ENCODE measurements at places on chromosomes 1 and 21.

DNA sequence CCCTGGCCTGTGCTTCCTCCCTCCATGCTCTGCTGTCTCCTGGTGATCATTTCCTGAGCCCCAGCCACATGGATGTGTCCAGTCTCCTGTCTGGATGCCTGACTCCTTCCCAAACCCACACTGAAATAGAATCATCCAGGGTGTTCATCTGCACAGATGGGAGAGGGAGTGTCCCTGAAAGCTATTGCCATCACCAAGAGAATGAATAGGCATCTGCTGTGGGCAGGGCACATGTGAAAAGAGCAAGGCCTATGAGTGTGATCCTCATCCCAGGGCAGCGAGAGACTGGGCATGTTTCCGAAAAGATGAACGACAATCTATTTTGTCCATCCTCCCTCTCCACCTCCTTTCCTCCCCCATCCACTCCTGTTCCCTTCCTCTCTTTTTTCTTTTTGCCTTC lies 5.0 kb downstream of the IGSF21 start:
- no peak for DNase-seq

- DNase-seq = peak; percentile 26
Observed at GRCh38 chr1:119549719-119550132, 42.7 kb downstream of the HSD3B1 start.

DNA sequence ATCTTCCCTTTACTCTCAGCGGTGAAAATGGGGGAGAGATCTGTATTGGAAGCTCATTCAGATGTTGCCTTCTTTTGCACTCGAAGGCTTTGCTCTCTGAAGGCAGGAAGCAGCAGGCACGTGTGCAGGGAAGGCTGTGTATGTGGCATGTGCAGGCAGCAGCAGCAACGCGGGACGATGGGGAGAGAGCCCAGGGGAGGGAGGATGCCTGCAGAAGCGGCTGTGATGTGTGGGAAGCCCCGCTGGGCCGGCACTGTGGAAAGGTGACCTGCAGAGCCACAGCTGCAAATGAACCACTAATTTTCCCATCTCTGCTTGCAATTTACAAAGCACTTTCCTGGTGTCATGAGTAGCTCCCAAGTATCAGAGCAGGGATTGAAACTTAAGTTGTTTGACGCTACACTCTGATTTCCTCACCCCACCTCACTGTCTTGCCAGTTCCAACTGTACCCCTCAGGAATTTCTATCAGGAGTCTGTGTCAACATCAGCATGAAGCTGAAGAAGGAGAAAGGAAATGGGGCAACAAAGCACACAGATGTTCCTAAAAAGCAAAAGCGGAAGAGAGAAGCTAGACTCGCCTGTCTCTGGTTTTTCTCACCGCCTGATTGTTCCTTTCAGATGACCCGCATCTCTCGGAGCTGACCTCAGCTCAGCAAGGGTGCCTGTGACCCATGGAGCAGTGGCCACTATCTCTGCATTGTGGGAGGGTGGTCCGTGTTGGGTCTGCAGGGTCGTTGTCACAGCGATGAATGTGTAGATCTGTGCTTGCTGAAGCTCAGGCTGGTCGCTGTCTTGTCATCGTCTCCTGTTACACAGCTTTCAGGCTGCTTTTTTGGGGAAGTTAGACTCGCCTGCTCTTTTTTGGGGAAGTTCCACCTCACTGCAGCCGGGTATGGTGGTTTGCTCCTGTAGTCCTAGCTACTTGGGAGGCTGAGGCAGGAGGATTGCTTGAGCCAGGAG lies 156.1 kb downstream of the KIF26B start:
- no peak for DNase-seq

DNA sequence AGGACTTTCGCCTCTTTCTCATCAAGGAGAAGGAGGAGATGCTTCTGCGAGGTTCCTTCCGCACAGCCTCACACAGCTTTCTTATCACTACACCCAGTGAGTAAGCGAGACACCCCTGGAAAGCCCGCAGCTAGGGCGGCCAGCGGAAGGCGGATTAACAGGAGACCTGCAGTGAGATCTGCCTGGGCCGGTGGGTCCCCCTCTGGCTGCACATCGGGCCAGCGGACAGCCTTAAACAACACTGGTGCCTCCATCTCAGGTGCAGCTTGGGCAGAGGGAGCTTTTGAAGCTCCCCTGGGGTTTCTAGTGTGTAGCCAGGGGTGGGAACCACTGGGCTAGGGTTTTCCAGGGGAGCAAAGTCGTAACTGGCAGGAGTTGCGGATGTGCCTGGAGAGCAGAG lies 17.5 kb upstream of the MTARC1 start:
- DNase-seq = no peak

DNA sequence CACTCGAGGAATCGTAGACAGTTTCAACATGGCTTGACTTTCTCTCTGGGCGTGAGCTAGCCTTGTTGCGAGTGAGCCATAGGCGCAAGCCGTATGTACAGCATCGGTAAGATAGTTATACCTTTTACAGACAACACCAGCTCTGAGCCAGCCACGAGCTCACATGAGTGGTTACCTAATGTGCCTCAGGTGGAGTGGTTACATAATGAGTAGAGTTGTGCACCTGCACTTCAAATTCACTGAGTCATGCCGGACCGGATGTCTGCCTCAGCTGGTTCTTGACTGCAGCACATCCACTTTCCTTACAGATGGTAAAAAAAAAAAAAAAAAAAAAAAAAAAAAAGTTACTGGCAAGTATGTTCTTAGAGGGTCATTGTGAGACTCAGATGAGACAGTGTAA lies 360.4 kb upstream of the NR5A2 start:
- DNase-seq = no peak

GRCh38 chr1:25647106-25647505 lies 30.5 kb downstream of the MAN1C1 start:
- DNase-seq = no peak

DNA sequence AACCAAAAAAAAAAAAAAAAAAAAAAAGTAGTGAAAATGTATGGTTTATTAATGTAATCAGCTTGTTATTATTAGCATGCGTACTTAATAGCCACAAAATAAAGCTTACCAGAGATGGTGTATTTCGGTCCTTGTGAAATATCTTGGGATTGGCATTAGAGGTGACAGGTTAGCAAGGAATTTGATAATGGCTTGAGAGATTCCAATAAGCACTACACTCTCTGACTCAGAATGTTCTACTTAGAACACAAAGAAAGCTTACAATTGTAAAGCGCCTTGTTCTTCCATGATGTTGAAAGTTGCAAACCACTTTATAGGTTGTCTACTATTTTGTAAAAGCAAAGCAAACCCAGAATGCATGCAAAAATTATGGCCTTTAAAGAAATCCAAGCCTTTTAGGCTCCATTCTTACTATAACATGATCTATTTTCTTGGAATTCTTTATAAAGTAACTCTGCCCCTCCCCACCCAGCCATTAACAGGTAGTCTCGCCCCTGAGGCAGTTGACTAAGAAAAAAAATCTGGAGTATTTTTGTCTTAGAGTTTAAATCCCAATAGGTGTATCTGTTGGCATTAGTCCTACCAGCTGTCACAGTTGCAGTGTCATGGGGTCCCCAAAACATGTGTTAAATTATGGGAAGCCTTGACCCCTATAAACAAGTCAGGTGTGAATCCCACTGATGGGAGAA lies 129.2 kb downstream of the DHRS3 start:
- no peak for DNase-seq

GRCh38 chr1:203661572-203661971 lies 34.9 kb downstream of the ATP2B4 start:
- no peak for DNase-seq

DNA sequence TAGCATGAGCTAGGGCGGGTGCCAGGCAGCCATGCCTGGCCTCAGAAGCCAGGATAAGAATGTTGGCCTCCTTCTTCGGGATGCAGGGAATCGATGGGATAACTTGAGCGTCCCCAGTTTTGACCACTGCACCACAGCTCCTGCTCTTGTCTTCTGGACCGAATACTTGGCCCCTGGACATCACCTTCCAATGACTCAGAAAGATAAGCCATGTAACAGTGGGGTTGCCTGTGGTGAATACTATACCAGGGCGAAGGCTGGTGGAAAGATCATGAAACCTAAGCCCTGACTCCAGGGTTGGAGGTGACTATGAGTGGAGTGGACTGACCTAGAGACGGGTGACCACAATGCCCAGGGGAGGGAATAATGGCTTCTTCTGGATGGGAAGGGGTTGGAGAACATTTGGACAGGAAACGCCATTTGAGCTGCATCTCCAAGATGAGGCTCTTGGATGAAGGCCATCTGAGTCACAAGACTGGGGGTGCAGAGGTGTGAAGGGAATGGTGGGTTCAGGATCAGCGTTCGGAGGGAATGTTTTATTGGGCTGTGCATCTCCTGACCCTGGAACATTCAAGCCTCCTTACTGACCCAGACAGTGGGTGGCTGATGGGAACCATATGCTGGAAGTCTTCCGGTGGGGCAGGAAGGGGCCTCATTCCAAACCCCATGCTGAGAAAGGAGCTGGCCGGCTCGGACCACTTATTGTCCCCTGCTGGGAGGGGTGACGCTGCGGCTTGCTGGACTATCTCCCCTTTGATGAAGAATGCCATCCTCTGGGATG lies 18.5 kb upstream of the KCNE2 start:
- DNase-seq = no peak

DNA sequence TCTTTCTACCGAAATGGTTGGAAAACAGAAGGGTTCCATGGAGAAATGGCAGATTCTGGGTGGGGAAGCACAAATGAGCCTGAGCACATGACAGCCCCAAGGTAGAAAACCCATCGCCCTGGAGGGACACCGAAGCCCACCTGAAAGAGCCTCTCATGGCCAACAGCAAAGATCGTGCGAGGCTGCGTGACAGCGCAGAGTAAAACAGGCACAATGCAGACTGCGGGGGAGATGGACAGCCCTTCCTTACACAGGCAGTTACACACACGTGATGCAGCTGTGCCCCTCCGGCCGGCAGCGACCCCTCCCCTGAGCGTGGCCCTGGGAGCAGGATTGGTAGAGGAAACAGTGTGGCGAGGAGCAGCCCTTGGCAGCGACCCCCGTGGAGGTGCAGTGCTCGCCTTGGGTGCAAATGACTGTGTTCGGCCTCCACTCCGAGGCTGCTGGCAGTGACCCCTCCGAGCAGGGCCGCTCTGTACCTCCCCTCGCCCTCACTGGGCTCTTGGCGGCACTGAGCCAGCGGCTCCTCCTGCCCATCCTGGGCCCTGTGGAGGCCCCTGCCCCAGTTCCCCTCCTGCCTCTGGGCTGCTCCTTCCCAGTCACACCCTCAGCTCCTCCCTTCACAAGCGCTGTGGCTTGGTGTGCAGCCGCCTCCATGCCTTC lies 120.9 kb upstream of the COL6A1 start:
- no peak for DNase-seq

DNA sequence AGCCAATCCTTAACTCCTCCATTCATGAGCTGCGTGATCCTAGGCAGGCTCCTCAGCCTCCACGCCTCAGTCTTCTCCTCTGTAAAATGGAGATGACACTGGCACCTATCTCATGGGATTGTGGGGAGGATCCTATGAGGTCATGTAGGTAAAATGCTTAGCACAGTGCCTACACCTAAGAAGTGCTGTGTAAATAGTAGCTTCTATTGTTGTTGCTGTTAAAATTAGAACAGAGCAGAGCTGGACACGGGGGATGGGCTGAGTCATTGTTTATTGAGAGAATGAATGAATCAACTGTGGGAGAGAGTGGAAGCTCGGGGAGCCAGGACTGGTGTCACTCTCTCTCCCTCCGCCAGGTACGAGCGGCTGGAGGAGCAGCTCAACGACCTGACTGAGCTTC lies 43.0 kb downstream of the TMCC2 start:
- no peak for DNase-seq

- DNase-seq = no peak
Observed at GRCh38 chr1:159867664-159868026, 5.2 kb upstream of the VSIG8 start.
